Lung (tissue), 17 donors: ENCODE measurements at places on chromosomes 1 and 21. TPM values are rescaled to one million over a fixed set of nuclear protein-coding genes. Genes with fewer than 3 reads are reported as not detected.

ADCY10 gene
- total RNA-seq = not detected

HSD3B2 gene
- total RNA-seq = 1.6 TPM

LRRN2 gene
- total RNA-seq = 1.3 TPM

TOE1 gene
- 10.9 TPM for total RNA-seq

SPRR3 gene
- total RNA-seq = 1.9 TPM

ERICH3 gene
- total RNA-seq = 17.3 TPM

TTC24 gene
- 0.23 TPM for total RNA-seq

BRDT gene
- total RNA-seq = not detected

RIPK4 gene
- 12.9 TPM for total RNA-seq

DRAXIN gene
- total RNA-seq = 0.06 TPM

AADACL3 gene
- not detected for total RNA-seq

USH2A gene
- 0.11 TPM for total RNA-seq

TEX38 gene
- not detected for total RNA-seq

TRIM46 gene
- total RNA-seq = 0.60 TPM

KRTAP19-1 gene
- not detected for total RNA-seq

KCND3 gene
- 8.0 TPM for total RNA-seq

CD244 gene
- 3.2 TPM for total RNA-seq

CD247 gene
- total RNA-seq = 3.4 TPM

RGS18 gene
- 6.8 TPM for total RNA-seq

NTNG1 gene
- 6.9 TPM for total RNA-seq

PDE9A gene
- 7.2 TPM for total RNA-seq

LCE1C gene
- not detected for total RNA-seq

SELL gene
- total RNA-seq = 22.7 TPM

CFHR2 gene
- not detected for total RNA-seq

RPTN gene
- total RNA-seq = not detected

SERTAD4 gene
- total RNA-seq = 3.4 TPM

CD101 gene
- 6.7 TPM for total RNA-seq

HES4 gene
- total RNA-seq = 47.9 TPM

TMEM35B gene
- 31.3 TPM for total RNA-seq

FCRL6 gene
- 0.77 TPM for total RNA-seq

CELA2B gene
- 1.3 TPM for total RNA-seq

PER3 gene
- total RNA-seq = 21.1 TPM

FMO4 gene
- total RNA-seq = 2.7 TPM

SLC1A7 gene
- 0.61 TPM for total RNA-seq

WNT3A gene
- total RNA-seq = 0.09 TPM

TNFRSF8 gene
- total RNA-seq = 1.9 TPM

ADAMTS5 gene
- total RNA-seq = 4.7 TPM

PTCH2 gene
- 1.7 TPM for total RNA-seq
